Activated T-helper 17 cell treated with anti-CD3 and anti-CD28 coated beads, Interleukin-2, amount 50 U/mL, for 72 hours (primary cell): ENCODE measurements at places on chromosomes 11 and 22. TPM values are rescaled to one million over a fixed set of nuclear protein-coding genes. Genes with fewer than 3 reads are reported as not detected.
A peak's percentile ranks its signal among the peaks of the same experiment; 100 is the strongest.

GRCh38 chr11:17906436-17906835, 106.4 kb downstream of the SERGEF start:
- ATAC-seq, result no peak

- ATAC-seq, result no peak
Measured at GRCh38 chr22:22786301-22787115, 101.1 kb upstream of the IGLL5 start.

- ATAC-seq, result peak; percentile 38
Measured at GRCh38 chr11:2951231-2952110, 22.3 kb upstream of the PHLDA2 start.

- peak; percentile 59 for ATAC-seq
Measured at GRCh38 chr11:35721651-35722282, 59.2 kb downstream of the TRIM44 start.

CRYAB gene
- total RNA-seq, result not detected
